ENCODE measurements at places on chromosomes 7 and 10. TPM values are rescaled to one million over a fixed set of nuclear protein-coding genes. Genes with fewer than 3 reads are reported as not detected.

GRCh38 chr10:102781921-102782557 lies 38.3 kb downstream of the WBP1L start:
- no peak for DNase-seq

- DNase-seq = no peak
These were observed 29.3 kb upstream of the ADD3 start for GRCh38 chr10:109978481-109978880.

The CHRM2 gene
- not detected for total RNA-seq

GRCh38 chr10:84152769-84153168 lies 13.5 kb downstream of the GHITM start:
- DNase-seq = no peak

DNA sequence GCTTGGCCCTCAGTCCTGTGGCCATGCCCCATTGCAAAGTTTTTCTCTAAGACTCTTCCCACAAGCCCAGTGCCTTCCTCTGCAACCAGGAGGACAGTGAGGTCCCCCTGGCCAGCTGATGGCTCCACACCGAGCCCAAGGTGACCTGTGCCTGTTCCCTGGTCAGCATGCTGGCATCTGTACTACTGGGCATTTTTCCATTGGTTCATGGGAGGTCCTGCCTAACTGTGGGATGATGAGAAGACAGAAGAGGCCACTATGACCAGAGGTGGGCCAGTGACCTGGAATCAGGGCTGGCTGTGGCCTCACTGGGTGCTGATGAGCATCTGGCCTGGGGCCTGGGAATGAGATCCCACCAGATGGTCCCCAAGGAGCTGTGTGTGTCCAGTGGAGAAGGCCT lies 20.2 kb downstream of the CALML3 start:
- peak; percentile 25 for DNase-seq

The ARHGAP21 gene
- total RNA-seq = 34.7 TPM

GRCh38 chr10:48704156-48704555 lies 19.5 kb downstream of the WDFY4 start:
- DNase-seq = no peak

DNA sequence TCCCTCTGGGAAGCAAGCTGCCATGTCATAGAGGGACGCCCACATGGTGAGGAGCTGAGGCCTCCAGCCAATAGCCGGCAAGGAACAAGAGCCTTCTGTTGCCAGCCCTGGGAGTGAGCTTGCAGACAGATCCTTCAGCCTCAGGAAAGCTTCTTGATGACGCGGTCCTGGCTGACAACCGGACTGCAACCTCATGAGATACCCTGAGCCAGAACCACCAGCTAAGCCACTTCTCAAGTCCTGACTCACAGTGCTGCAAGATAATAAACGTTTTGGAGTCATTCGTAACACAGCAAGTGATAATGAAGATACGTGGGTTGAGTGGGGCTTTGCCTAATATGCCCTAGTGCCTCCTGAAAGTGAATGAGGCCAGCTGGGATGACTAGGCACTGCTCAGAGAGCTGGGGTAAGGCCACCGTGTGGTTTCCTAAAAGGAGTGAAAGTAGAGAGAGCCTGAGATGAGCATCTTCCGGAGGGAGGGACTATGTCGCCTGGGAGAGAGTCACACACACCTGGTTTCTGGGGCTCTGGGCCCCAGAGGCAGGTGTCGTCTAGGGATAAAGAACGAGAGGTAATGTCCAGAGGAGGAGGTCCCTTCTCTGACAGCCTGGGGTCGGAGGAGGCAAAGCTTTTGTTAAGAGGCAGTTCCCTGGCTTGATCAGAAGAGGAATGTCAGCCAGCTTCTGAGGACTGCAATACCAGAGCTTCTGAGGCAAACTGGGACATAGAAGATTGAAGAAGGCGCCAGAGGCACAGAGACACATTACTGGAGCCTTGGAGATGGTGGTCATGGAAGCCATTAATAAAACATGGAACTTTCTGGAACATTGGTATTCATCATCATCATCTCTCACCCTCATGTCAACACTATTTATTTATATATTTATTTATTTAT lies 53.6 kb downstream of the PYROXD2 start:
- DNase-seq = no peak

DNA sequence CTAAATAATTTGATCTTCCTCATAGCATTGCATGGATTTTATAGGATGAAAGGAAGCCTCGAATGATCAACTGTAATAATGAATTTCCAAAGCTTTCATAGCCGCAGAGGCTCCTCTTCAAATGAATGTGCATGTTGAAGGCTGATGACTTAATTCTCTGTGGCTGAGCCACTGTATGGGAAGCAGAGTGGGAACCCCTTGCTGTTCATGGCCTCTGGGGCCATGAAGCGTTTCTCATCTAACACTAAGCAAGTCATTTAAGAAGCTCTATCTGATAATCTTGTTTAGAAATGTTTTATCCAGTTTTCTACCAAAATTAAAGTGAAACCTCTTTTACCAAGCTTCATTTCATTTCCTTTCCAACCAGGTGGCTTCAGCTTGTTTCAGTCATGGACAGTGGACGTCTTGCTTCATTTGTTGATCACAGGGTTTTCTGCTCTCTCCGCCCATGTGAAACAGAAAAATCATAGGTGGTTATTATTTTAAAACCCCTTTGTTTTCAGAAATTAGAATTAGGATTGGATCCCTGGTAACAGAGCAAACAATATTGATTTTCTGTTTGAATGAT lies 10.3 kb upstream of the ADARB2 start:
- DNase-seq = no peak

- DNase-seq = no peak
These were observed 442 bp downstream of the CYP26C1 start for GRCh38 chr10:93060887-93061593.

The COL26A1 gene
- total RNA-seq = not detected

- no peak for DNase-seq
These were observed 99.3 kb downstream of the KAT6B start for GRCh38 chr10:74925708-74926107.

DNA sequence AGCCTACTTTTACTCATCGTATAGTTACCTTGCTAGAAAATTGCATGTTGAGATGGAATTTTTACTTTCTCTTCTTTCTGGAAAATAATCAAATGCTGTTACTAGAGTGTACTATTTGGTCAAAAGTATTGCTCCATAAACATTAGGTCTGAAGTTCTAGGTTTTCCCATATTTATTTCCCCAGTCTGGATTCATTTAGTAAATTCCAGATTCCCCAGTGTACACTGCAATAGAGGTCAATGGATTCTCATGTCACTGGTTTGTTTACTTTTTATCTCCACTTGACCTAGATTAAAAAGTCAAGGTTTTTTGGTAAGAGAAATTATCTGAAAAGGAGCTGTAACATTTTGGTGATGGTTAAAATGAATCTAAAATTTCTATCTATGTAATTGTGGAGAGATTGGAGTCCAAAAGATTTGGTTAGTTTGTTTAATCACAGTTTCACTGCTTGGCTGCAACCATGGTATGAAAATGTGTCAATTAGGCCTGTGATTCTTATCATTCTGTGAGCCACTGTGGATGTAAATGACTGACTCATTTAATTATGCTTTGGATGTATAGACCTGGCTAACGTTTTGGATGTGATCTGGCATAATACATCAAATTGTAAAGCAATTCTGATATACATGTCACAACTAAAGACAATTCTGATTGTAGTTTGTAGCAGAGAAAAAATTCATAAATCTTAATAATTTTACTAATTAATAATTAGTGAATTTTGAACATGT lies 32.7 kb upstream of the STEAP4 start:
- no peak for DNase-seq

DNA sequence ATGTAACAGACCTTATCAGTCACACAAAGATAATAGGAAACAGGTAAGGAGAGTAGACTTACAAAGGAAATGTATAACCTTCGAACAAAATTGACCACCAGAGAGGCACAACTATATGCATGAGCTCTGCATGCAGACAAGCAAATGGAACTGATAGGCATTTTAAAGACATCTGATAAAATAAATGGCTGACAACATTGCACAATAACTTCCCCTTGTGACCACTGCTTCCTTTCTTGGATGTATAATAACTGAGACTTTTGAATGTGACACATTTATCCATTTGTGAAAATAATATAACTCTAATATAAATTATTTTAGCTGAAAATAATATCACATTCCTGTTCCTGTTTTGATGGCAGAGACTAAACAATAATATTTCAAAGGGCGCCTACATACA lies 654.2 kb upstream of the STEAP1 start:
- DNase-seq = no peak

The CTAGE8 gene
- 0.31 TPM for total RNA-seq

The LRRC18 gene
- not detected for total RNA-seq

GRCh38 chr7:139183878-139184338 lies 47.1 kb upstream of the UBN2 start:
- no peak for DNase-seq

DNA sequence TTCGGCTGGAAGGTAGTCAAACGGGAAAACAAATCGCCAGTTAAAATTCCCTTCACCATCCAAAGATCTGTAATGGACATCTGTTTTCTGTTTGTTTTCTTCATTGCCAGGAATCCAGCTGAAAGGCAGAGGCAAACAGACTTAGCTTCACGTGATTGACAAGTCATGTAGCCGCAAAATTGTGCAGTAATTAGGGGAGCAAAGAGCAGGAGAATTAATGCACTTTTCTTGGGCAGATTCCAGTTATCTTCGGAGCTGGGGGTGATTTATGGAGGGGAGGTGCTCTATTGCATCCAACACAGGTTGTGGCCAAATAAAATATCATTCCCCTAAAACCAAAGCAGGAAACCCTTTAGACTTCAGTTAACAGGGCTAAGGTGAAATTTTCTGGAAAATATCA lies 162.2 kb downstream of the MYOF start:
- DNase-seq = no peak

DNA sequence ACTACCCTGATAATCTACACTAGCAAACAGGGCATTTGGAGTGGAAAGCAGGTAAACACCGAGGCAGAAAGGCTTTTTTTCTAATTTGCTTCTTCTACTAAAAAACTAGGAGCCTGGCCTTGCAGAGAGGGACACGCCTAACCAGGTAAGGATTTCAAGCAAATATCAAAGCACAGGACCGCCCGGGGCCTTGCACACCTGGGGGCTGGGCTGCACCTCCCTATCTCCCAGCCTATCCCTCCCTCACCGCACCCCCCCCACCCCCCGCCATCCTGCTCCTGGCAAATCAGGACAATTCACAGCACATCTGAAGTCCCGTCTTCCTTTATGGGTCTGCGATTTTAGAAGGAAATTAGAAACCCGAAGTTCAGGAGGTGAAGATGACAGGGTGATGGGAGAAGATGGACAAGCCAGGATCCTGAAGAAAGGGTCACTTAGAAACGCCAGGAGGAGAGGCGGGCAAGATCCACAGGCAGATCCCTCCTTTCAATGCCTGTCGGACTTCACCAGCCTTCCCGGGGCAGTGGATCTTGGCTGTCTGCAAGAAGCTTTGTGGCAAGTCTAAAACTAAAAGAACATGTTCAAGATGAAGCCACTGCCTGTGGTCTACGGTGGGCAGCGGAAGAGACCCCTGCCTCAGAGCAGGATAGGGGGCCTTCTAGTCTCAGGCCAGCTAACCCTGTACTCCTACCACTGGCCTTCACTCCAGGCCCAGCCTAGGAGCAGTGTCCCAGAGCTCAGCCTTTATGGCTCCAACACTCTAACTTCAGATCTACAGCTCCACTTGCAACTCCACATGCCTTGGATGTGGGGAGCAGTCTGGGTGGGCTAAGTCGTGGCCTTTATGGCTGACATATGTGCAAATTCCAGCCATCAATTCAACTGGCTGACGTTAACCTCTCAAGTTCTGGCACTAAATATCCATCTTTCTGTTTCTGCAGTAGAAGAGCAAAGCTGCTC lies 43.9 kb downstream of the TNS3 start:
- DNase-seq = no peak

The FOXP2 gene
- not detected for total RNA-seq

The LIPJ gene
- not detected for total RNA-seq

DNA sequence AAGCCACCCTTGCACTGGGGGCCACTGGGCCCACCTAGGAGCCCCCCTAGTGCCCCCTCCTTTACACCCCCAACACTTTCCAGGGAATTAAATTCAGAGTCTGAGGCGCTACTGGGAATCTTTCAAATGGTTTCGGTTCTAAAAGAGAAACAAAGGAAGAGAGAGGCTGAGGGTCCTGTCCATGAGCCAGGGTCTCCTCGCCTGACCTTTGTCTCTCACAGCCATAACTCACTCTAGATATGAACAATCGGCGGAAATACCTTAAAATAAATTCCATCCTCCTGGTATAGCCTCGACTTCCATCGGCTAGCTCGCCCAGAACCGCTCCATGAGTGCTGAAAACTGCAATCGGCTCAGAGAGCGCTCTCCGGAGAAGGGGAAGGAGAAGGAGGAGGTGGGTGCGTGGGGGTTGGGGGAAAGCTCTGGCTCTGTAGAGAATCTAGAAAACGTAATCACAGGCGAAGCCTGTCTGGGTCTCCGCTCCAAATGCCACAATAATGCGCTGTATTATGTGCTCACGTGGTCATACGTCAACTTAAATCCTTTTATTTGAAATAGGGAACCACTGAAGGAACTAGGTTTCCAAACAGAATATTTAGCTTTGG lies 12.6 kb downstream of the HOXA4 start:
- no peak for DNase-seq

GRCh38 chr7:138903186-138903820 lies 77.9 kb downstream of the KIAA1549 start:
- DNase-seq = no peak

GRCh38 chr10:69696073-69696731 lies 66.2 kb downstream of the FAM241B start:
- DNase-seq = no peak

- DNase-seq = no peak
These were observed 111.5 kb downstream of the LRMDA start for GRCh38 chr10:75542906-75543305.

The BTBD16 gene
- not detected for total RNA-seq

- DNase-seq = no peak
These were observed 127.2 kb upstream of the CDK6 start for GRCh38 chr7:92963566-92963965.

The SKIDA1 gene
- total RNA-seq = not detected

DNA sequence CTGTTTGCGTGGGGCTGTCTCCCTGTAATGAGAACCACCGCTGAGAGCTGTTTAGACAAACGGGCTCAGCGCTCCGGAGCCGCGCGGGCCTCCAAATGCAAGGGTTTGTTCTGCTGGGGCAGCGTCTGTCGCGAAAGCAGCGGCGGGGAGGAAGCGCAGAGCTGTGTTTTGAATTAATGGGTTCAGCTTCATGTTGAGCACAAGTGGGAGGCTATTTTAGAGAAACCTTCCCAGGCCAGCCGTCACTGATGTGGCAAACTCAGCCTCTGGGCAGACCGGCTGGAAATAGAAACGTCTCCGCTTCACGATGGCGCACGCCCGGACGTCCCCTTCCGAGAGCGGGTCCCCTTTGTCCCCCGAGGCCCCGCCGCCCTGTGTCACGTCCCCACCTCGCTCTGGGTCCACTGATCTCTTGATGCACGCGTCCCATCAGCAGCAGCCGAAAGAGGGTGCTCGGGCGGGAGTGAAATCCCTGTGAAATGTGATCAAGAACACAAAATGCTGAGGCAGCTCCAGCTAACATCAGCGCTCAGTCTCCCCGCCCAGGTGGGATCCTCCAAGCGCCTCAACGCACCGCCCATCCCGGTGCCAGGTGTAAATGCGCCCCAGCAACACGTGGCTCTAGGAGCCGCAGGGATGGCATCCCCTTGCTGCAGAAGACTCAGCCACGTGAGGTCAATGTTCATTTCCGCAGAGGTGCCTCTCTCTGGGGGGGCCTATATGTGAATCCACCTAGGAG lies 44.9 kb downstream of the BAMBI start:
- no peak for DNase-seq
